ENCODE measurements at places on chromosomes 5 and 9.

GRCh38 chr5:458547-459353, 15.8 kb downstream of the EXOC3 start:
- no peak for DNase-seq

GRCh38 chr5:120456006-120456405, 8.1 kb upstream of the PRR16 start:
- DNase-seq, result no peak

GRCh38 chr9:79129865-79130480, 441.8 kb upstream of the TLE4 start:
- DNase-seq, result no peak

GRCh38 chr5:66769839-66770617, 173.8 kb downstream of the MAST4 start:
- no peak for DNase-seq

DNA sequence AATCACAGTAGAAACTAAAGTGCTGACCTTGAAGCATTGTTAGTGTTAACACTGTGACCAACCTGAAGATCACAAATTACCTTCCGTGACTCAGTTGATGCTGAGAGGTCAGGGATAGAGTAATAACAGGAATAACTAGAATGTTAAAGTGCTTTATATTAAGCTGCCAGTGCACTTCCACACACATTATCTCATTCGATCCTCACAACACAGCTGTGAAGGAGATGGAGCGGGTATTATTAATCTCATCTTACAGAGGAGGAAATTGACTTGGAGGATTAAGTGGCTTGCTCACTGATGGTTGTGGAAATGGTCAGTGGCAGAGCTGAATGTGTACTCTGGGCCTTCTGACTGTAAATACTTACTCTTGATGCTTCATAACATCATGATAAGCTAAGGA, 252.5 kb upstream of the DMRT1 start:
- DNase-seq, result no peak

- no peak for DNase-seq
Observed at GRCh38 chr9:19493174-19493811, 84.5 kb downstream of the ACER2 start.

GRCh38 chr9:117412006-117412715, 2.7 kb downstream of the ASTN2 start:
- DNase-seq, result no peak

- DNase-seq, result no peak
Observed at GRCh38 chr9:26561928-26562327, 330.7 kb downstream of the CAAP1 start.

GRCh38 chr9:104686081-104686480, 8.2 kb upstream of the OR13D1 start:
- no peak for DNase-seq

DNA sequence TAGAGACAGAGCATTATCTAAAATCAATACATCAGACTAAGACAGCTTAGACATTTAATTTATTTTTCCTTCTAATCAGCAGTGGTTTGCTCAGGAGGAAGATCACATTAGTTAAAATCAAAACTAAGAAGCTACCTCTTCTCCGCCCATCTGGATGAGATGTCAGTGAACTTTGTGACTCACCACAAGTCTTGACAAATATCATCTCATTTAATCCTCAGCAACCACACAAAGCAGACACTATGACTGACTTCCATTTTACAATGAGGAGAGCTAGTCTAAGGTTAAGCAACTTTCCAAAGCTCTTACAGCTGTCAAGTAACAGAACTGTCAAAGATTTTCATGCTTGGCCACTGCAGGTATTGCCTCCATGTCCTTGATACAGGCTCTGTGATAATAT, 289.5 kb downstream of the DEPDC1B start:
- DNase-seq, result no peak

DNA sequence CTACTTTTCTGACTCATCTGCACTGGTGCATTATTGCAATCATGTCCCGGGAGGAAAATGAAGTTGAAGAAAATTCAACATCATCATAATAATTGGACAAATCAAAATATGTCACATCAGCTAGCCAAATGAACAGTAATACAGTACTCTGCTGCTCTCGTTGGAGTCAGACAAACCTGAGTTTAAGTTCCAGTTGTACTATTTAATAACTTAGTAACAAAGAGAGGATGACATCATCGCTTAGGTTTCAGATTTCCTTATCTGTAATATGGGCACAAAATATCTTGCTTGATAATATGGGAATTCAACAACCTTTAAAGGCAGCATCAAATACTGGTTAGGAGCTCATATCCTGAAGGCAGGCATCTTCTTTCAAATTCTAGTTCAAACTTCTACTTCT, 1248.9 kb upstream of the ACO1 start:
- DNase-seq, result no peak

GRCh38 chr9:101514071-101514470, 19.6 kb upstream of the RNF20 start:
- no peak for DNase-seq

DNA sequence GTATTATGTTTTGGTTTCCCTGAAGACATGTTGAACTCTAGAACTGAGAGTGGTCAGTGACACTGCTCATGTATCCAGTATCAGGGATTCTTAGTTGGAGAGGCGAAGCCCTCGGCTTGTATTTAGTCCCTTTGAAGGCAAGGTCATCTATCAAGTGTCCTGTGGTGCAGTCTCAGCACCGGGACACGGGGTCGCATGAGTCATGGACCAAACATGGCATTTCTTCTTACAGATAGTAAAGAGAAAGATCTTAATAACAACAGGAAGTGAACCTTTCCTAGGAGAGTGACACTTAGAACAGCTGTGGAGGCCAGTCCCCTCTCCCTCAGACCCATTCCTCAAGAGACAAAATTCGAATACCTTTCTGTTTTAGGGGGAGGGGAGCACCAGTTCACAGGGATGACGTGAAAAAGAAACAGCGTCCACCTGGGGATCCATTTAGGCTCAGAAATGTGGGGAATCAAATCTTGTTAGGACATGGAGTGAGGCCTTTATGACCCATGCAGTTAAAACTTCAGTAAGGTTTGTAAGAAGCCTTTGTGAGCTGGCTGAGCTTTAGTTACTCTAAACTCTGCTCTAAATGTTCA, 86.5 kb downstream of the ADGRV1 start:
- no peak for DNase-seq

- DNase-seq, result no peak
Observed at GRCh38 chr9:97593960-97594359, 39.2 kb downstream of the TSTD2 start.

DNA sequence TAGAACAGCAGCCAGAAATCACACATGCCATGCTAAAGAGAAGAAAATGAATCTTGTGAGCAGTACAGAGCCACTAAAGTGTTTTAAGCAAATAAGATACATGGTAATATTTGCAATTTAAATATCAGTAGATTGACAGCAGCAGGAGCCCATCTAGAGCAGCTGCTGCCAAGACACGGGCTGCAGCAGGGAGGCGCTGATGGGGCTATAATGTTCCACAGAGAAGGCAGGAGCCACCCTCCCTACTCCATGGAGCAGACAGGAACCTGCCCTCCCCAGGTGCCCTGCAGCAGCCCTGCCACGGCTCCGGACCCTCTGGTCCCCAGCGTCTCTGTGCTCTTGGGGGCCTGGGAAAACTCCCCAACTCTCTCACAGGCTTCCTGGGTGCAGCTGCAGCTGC, 224.1 kb upstream of the ISL1 start:
- no peak for DNase-seq

DNA sequence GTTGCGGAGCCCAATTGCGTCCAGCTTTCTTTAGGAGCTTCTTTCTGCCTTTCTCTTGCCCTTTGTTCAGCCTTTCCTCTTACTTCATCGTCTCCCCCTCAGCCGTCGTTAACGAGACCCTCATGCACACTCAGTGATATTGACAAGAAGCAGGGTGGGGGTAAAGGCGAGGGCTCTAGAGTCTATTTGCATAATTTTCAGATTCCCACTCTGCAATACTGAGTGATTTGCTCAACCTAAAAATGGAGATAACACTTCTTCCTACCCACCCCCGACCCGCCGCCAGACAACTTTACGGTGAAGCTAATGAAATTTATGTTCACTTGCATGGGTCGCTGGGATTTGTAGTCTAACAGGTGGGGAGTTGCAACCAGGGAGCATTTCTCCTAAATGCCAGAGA, 1.3 kb upstream of the TBC1D2 start:
- peak; percentile 14 for DNase-seq

- DNase-seq, result no peak
Observed at GRCh38 chr9:88530051-88530450, 4.9 kb upstream of the NXNL2 start.

DNA sequence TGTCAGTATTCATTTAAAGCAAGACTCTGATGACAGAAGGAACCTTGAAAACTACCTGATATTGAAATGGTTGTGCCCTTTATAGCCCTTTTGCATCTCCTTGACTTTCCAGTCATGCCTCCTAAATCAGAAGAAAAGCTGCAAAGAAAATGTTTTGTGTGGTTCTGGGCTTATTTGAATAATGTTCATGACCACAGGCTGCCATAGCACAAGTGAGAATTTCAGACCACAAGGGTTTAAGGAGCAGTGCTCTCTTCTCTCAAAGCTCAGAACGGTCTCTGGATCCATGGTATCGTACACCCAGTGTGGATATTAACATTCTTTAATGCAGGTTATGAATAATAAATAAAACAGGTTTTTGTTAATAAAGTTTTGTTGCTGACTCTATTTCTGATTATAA, 54.2 kb downstream of the GPR107 start:
- DNase-seq, result no peak

- no peak for DNase-seq
Observed at GRCh38 chr9:136754059-136754572, 3.9 kb downstream of the LCN8 start.

DNA sequence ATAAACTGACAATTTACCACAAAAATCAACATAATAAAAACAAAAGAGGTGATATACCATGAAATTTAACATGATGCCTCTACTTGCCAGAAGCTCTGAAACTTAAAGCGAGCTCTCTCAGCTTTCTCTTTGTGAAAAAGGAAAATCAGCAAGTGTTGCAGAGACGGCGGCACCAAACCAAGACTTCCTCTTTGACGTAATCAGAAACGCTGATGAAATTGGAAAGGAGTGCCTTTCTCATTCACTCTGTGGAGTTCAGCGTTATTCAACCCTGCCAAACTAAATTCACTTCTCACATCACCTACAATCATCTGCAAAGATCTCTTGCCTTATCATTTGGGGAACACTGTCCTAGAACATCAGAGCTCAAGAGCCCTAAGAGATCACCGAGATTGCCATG, 32.2 kb downstream of the ANXA6 start:
- no peak for DNase-seq

DNA sequence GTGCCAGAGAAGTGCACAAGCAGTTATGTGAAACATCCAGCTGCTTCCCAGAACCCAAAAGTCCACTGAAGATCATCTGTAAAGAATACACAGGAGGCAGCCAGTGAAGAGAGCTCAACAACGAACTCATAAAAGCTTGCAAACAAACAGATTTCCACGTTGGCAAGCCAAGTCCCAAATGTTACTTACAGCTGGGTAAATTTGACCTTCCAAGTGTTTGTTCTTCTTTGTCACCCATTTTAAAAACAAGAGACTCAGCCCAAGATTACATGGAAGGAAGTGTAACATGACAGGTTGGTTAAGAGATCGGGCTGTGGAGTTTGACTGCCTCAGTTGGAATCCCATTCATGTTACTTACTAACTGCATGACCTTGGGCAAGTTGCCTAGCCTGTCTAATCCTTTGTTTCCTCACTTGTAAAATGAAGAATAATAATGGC, 174.9 kb upstream of the PAPPA start:
- DNase-seq, result no peak

GRCh38 chr5:121691478-121691877, 160.2 kb upstream of the FTMT start:
- DNase-seq, result no peak

DNA sequence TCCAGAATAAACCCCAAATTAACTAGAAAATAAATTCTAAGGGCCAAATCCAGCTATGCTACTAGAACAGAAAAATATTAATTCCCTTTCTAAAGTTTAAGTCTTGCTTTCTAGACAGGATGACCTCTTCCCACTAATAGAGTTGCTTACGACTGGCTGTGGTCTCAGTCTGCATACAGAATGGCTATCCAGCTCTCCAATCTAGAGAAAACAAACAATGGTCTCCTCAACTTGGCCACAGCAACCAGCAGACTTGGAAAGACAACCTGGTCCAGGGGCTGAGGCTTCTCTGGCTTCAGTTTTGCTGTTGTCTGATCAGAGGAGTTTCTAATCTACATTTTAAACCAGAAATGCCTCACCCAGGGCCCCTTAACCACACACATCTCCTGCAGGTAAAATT, 28.9 kb downstream of the RASEF start:
- DNase-seq, result no peak

GRCh38 chr5:80592761-80593160, 22.7 kb upstream of the ANKRD34B start:
- DNase-seq, result no peak

- DNase-seq, result no peak
Observed at GRCh38 chr9:84481231-84481630, 140.7 kb upstream of the SLC28A3 start.

- no peak for DNase-seq
Observed at GRCh38 chr9:132015866-132016265, 63.8 kb downstream of the MED27 start.

All from activated CD8-positive, alpha-beta memory T cell treated with anti-CD3 and anti-CD28 coated beads for 4 hours (primary cell).